Bronchial epithelial cell (primary cell): ENCODE measurements at places on chromosomes 3 and 15.

DNA sequence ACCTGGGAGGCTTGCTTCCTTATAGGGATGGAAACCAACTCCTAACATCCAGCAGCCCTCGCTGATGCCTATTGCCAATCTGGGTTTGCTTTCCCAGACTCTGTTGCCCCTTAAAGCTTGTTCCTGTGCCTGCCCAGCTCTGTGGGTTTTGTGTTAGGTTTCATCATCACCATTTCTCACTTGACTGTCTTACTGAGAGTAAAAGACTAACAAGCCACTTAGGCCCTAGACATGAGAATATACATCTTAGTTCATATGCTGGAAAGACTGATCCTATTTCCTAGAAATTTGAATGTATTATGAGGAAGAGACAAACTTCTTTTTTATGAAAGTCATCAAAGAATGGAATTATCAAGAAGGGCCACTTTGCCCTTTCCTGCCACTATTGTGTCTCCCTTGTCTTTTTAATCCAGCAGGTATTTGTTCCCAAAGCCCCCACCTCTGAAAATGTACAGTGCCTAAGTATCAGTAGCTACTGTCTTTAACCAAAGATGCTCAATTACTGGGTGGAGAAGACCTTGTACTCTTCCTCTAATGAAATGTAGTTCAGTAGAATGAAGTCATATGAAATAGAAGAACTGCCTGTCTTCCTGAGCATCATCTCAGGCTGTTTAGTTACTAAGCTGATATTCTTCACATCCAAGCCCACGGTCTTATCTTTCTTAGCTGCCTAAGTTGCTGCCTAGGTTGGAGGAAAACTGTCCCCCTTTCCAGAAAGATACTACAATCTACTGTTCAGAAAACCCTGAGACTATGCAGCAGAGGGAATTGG lies 59.8 kb upstream of the ZPLD1 start:
- no peak for DNase-seq

DNA sequence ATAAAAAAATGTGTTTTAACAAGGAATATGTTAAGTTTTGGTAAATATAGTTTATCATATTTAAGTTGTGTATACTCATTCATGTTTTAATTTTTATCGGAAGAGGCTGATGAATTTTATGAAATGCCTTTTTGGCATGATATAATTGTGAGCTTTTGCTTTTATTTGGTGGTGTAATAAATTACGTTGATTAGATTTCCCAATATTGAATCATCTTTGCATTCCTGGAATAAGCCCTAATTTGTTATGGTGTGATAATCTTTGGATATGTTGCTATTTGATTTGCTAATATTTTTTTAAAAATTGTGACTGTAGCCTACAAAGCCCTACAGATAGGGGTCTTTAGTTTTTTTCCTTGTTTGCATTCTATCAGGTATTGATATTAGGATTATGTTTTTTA lies 107.4 kb downstream of the IGF1R start:
- no peak for DNase-seq

- no peak for DNase-seq
These were observed 162.9 kb downstream of the VGLL4 start for GRCh38 chr3:11480663-11481298.

DNA sequence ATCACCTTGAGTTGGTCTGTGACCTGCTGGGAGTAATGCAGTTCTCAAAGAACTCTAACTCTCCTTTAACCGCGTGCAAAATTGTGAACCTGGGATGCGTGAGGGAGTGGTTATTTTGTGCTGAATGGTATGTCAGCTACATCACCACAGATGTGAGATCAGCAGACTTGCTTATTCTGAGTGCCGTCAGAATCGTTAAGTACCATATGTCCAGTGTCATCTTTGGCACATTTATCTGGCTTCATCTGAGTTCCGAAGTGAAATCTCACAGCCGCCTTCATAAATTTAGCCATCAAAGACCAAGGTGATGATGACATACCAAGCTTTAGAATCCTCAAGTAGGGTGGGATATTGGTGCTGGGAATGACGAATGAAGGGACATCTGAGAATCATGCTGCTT lies 347.2 kb upstream of the TPRG1 start:
- DNase-seq, result no peak

DNA sequence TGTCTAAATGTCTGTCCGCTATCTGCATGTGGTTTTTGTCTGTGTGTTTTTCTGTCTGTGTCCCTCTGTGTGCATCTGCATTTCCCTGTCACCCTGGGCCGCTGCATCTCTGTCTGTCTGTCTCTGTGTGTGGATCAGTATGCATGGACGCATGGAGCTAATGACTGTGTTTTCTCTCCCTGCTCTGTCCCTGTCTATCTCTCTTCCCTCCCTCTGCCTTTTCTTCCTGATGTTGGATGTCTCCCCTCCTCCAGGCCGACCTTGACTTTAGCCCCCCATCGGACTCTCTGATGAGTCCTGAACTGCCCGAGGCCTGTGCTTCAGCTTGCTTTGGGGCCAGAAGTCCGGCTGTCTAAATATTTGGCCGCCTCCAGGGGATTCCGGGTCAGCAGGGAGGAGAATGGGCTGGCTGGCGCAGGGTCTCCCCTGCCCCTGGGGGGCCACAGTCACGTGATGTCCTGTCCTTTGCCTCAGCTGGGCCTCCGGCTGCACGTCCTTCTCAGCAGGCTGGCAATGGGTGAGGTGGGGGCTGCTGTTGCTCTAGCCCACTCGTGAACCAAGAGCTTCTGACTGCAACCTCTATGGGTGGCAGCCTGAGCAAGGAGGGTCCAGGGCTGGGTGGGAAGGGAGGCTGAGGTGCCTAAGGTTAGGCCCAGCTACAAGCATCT lies 3.7 kb downstream of the SLC38A3 start:
- DNase-seq, result no peak

- DNase-seq, result no peak
These were observed 888.3 kb upstream of the NR2F2 start for GRCh38 chr15:95442107-95442719.

- no peak for DNase-seq
These were observed 165.5 kb downstream of the IL5RA start for GRCh38 chr3:2944628-2945027.

DNA sequence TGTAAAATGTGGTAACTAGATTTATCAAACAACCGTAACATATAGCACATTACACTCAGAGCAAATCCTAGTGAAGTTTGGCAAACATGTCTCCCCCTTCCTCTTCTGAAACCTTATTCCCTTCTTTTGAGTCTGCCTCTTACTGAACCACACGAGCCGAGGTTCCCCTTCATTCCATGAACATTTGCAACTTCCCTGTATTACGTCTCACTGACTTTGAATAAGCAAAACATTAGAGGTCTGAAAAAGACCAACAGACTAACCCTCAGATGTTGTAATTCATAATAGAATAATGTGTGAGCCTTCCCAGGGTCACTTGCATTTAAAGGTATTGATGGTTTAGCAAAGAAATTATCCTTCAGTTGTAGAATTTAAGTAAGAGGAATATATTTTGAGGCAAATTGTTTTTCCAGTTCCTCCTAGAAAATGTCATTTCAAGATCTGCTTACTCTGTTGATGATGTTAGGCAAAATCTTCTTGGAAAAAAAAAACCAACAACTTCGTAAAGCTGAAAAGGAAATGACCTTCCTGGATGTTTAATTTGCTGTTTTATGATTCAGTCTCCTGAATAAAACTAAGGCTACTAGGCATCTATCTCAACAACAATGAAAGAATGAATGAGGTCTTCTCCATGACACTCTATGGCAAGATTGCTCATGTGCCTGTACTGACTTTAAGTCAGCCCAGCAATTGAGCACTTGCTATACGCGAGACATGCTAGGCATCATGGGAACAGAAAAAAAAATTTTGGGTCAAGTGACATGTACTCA lies 296.9 kb upstream of the NECTIN3 start:
- no peak for DNase-seq

GRCh38 chr15:29631076-29632070 lies 190.9 kb downstream of the TJP1 start:
- no peak for DNase-seq

DNA sequence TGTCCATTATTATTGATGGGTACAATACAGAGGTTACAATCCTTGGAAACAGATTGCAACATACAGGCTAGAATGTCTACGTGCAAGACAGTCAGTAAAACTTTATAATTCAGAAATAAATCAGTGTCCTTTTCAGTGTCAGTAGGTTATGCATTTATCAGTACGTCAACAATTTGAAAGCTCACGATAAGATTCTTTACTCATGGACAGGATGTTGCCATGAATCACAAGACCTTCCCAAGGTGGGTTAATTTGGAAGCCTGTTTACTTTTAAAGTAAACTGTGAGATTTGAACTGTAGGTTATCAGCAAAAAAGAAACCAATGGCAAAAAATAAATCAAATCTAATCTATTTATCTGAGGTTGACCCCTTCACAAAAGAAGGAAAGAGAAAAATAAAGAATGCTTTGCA lies 243.9 kb upstream of the AGTR1 start:
- DNase-seq, result no peak

GRCh38 chr15:77030928-77031375 lies 36.0 kb downstream of the PSTPIP1 start:
- DNase-seq, result no peak

DNA sequence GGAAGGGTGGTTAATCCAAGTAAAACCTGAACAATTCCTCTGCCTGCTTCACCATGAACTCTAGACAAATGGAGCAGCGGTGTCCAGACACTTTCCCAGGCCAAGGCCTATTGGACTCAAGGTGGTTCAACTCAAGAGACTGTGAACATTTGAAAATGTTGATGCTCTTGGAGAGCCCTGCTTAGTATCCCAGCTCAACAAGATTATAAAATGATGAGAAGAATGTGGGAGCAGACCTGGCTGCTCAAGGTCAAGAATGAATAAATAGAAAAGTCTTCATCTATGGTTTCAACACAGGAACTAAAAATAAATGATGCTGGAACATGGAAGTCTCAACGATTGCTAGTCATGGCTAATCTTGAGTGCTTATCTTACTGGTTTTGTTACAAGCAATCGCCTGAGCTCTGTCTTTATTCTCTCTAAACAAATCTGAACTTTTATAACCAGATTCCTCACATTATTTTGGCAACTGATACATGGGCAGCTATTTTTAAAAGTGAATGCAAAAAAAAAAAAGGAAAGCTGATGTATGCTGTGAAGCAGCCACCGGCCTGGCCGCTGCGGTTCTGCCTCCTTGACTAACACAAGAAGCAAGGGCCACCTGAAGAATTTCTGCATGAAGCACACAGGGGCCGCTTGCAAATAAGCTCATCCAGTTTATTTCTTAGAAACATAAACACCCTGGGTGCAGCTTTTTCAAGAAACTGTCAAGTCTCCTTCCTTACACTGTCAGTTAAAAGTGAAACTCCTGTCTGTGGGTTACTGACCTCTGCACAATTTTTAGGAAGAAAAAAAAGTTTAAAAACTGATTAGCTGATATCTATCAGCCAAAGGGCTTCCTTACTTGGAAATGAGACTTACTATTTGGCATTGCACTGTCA lies 120.1 kb upstream of the ARHGEF3 start:
- DNase-seq, result no peak

DNA sequence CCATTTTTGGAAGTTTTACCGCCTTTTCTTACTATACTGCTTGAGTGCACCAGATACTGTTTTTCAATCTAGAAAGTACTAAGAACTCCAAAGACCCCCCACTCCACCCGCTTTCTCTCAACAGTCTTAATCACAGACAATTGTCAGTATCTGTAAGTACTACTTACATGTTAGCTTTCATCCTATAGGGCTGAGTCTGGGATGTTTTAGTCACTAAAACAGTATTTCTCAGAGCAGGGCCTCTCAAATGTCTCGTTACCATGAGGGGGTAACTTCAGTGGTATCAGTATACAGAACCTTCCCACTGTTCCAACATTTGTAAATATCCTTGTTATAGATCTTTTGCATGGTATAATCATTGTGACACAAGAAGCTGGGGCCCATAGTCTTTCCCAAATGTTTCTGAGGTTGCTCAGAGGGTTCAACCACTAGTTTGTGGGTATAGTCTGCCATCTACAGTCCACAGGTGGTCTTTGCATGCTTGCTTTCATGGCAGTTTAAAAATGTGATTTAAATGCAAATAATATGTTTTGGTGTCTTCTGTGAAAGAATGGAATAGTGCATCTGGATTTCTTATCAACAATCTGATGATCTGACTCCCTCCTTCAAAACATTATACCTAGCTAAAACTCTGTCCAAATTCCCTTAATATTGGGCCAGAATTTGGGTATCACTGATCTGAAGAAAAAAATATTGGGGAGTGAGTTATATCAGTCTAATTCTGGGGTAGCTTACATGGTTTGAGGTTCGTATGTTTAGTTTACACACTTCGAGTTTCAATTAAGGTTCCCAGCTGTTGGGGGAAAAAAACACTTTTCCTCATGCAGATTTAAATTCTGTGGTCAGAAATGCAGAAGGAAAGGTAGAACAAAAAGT lies 18.0 kb upstream of the DNAJC13 start:
- DNase-seq, result peak; percentile 68

DNA sequence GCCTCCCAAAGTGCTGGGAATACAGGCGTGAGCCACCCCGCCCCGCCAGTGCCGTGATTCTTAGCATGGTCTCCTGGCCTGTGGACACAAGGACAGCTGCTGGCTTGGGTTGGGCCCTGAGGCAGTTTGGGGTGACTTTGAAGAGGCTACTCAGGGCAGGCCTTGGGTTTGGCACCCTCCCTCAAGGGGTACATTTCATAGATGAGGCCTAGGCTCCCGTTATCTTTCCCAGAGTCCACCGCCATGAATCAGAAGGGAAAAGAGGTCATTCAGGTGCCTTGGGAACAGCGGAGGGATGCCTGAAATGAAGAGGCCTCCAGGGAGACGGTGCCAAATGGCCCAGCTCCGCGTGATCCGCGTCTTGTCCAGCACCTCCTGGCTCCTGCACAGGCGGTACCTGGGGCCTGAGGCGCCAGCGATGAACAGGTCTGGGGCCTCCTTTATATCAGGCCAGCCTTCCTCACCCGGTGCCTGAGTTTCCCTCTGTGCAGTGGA lies 9.3 kb downstream of the GNAI2 start:
- no peak for DNase-seq

- no peak for DNase-seq
These were observed 109.5 kb upstream of the PLXNA1 start for GRCh38 chr3:126873416-126873815.

GRCh38 chr15:54102704-54103103 lies 124.5 kb downstream of the UNC13C start:
- DNase-seq, result no peak

- peak; percentile 87 for DNase-seq
These were observed 68.6 kb downstream of the DCUN1D1 start for GRCh38 chr3:182911782-182912111.

- DNase-seq, result no peak
These were observed 395.5 kb downstream of the FGF12 start for GRCh38 chr3:192331749-192332385.

GRCh38 chr3:15462451-15462850 lies 35.1 kb downstream of the EAF1 start:
- peak; percentile 5 for DNase-seq

DNA sequence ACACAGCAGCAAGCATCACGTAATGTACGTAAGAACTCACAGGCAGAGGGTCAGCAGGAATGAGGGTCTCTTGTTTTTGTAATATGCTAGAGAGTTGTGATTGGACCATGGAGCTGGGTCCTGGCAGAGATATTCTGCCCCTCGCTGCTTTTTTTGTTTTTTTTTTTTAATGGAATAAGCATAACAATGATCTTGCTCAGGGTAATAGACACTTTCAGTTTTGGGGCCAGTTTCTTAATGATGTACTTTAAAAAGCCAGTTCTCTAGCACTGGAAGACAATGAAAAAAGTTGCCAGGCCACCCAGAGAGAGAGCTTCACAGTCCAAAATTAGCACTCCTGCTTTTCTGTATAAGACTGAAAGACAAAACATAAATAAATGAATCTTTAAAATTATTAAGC lies 29.0 kb upstream of the PLSCR4 start:
- DNase-seq, result no peak

GRCh38 chr3:31434819-31435218 lies 97.9 kb upstream of the STT3B start:
- DNase-seq, result no peak
